ENCODE measurements at places on chromosomes 1 and 21. TPM values are rescaled to one million over a fixed set of nuclear protein-coding genes. Genes with fewer than 3 reads are reported as not detected.

GRCh38 chr21:16644685-16645084 is 868.2 kb upstream of the CXADR start:
- no peak for DNase-seq
- no peaks in the 10 kb centered on the region for H3K36me3 ChIP-seq
- H3K27ac ChIP-seq: no peak overlapping the region

DNA sequence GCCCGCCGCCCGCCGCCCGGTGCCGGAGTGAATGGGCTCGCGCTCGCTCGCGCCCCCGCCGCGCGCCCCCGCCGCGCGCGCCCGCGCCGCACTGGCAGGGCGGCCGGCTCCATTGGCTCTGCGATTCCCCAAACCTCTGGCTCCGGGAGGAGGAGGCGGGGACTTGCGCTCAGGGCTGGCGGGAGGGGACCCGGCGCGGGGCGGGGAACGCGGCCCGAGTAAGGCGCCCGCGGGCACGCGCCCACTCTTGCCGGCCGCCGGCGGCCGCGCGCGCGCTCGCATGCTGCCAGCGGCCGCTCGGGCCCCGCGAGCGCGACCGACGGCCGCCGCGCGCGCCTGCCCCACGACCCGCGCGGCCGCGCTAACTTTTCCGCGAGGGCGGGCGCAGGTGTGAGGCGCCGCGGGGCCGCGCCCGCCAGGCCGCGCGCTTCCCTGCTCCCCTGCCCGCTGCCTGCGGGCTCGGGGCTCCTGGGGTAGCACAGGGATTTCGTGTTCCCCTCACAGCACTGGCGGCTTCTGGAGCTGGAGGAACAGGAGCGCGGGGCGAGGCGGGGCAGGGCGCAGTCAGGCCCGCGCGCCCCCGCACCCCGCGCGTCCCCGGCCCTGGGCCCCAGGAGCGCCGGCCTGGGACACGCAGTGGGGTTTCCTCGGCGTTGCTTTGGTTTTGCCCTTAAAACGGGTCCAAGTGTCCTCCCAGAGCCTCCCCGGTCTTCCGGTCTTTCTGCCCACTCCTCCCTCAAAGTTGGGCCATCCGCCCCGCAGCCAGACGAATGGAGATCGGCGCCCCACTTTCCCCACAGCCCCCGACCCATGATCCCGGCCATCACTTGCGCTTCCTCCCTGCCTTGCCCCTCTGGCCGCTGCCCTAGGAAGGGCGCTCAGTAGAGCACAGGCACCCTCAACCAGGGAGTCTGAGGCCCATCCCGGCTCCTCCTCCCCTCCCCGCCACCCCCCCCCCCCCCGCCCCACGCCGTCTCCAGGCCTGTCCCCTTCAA is 101.5 kb downstream of the CASZ1 start:
- H3K4me1 ChIP-seq: no peaks in the 10 kb centered on the region
- DNase-seq: peak; percentile 85
- peak overlapping the region; percentile 92 for H3K27ac ChIP-seq
- H3K36me3 ChIP-seq: no peaks in the 10 kb centered on the region
- H3K27me3 ChIP-seq: no peaks in the 10 kb centered on the region

DNA sequence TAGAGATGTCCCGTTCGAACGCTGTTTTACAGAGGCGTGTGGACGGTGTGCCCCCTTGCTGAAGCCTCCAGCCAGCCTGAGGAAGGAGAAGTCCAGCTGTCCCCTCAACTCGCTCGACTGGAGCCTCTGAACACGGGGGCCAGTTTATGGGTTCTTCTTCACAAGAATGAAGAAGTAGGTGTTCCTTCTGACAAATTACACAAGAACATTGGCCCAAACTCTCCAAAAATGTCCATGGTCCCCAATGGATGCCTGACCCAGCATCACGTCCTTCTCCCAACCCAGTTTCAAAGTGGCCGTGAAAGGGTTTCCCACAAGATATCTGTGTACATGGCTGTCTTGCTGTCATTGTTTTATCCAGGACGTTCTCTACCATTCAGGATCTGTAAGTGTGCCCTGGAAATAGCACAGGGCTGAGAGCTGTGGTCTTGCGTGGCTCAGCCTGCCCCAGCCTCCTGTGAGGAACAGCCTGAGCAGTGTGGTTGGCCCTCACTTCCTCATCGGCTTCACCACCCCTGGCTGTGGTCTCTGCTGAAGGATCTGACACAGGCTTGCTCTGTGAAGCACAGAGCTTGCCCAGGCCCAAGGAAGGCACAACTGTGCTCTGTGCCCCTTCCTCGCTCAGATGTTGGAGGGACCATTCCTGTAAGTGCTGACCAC is 1.0 kb upstream of the S100B start:
- H3K27me3 ChIP-seq: no peaks in the 10 kb centered on the region
- no peak overlapping the region for H3K27ac ChIP-seq
- H3K36me3 ChIP-seq: no peaks in the 10 kb centered on the region
- no peak for DNase-seq
- no peak overlapping the region for H3K4me3 ChIP-seq

DNA sequence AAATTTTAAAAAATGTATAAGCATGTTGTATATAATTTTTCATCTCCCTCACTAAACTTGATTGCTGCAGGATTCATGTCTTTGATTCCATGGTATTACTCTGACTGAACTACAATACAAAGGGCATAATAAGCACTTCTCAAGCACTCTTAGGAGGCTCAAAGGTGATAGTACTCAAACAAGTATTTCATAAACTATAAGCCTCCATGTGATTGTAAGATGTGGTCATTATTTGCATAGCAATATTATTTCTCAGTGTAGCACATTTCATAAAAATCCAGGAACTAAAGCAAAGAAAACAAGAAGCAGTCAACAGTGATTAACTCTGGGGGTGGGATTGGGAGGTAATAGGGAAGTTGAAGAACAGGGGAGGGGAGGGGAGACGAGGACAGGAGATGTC is 106.2 kb upstream of the DPT start:
- H3K4me3 ChIP-seq: no peak overlapping the region
- no peaks in the 10 kb centered on the region for H3K4me1 ChIP-seq
- no peak for DNase-seq
- no peak overlapping the region for H3K27ac ChIP-seq

GRCh38 chr1:159927849-159928431 is 2.6 kb upstream of the TAGLN2 start:
- no peaks in the 10 kb centered on the region for H3K27me3 ChIP-seq
- no peak for DNase-seq
- H3K27ac ChIP-seq: no peak overlapping the region
- no peaks in the 10 kb centered on the region for H3K36me3 ChIP-seq
- H3K4me3 ChIP-seq: no peak overlapping the region
- H3K4me1 ChIP-seq: no peaks in the 10 kb centered on the region

DNA sequence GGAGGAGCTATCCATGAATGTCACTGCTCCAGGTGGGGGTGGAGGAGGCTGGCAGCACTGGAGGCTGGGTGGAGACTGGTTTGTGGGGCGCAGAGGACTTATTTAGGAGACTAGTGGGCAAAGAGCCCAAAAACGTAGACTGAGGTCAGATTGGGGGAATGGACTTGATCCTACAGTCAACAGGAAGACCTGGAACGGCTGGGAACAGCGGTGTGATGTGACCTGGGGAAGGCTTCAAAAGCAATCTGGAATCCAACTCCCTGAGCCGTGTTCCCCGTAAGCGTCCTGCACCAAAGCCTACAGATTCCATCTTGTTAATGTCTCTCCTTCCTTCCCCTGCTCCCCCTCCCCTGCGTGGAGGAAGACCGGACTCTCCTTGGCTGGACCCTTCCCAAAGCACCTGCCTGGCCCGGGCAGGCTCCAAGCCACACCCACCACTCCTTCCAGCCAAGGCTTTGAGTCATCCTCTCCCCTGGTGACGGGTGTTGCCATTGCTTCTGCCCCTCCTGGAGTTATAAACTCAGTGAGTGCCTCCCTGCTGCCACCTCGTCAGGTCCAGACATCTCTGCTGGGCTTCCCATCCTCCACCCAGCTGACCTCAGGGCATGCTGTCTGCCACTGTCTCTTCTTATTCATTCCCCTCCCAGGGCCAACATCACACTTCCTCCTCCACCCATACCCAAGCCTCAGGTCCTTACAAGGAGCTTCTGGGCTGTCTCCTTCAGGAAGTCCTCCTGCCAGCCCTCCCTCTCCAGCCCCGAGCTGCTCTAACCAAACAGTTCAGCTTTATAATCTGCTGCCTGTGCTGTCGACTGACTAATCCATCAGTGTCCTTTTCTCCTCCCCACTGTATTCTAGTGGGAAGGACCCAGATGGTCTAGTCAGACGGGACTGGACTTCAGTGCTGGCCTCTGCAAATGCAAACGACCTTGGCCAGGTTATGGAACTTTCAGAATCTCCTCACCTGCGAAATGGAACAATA is 1.6 kb upstream of the CLSTN1 start:
- H3K4me1 ChIP-seq: peaks cover 40% of the 10 kb centered on the region
- no peaks in the 10 kb centered on the region for H3K27me3 ChIP-seq
- peak overlapping the region; percentile 97 for H3K27ac ChIP-seq
- peak; percentile 73 for DNase-seq

DNA sequence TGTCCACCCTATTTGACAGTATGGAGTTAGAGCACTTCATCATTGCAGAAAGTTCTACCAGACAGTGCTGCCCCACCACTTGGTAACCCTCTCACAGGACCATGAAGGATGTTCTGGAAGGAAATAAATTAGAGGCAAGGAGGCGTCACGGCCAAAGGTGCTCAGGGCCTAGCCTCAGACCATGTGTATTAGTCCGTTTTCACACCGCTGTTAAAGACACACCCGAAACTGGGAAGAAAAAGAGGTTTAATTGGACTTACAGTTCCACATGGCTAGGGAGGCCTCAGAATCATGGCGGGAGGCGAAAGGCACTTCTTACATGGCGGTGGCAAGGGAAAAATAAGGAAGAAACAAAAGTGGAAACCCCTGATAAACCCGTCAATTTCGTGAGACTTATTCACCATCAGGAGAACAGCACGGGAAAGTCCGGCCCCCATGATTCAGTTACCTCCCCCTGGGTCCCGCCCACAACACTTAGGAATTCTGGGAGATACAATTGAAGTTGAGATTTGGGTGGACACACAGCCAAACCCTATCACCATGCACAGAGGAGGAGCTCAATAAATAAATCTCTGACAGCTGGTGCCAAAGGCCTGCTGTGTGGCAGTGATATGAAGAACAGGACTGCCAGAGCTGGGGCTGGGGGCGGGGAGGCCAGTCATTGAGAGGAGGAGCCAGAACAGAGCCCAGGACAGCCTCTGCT is 75.8 kb downstream of the FHAD1 start:
- H3K4me1 ChIP-seq: peaks cover 4% of the 10 kb centered on the region
- no peaks in the 10 kb centered on the region for H3K27me3 ChIP-seq
- no peak for DNase-seq

DNA sequence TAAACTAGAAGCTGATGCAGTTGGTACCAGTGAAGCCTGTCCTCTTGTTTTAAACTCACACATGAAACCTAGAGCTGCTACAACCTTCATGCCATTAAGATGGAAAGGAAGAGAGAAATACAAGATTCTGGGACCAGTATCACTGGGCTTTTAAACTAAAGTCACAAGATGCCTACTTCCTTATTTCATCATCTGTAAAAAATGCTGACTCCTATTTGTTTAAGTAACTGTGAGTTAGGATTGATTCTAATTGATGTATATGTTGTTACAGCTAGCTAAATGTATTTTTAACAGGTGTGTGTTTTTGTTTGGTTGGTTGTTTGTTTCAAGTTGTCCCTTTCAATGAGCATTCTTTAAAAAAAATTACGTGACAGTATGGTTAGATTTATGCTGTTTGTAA is 833.3 kb upstream of the PRMT6 start:
- H3K27ac ChIP-seq: no peak overlapping the region
- no peak overlapping the region for H3K4me3 ChIP-seq
- H3K4me1 ChIP-seq: no peaks in the 10 kb centered on the region
- H3K27me3 ChIP-seq: no peaks in the 10 kb centered on the region
- no peaks in the 10 kb centered on the region for H3K36me3 ChIP-seq

- no peak for DNase-seq
- no peaks in the 10 kb centered on the region for H3K36me3 ChIP-seq
- no peak overlapping the region for H3K27ac ChIP-seq
Observed at GRCh38 chr1:26181586-26182382, 4.5 kb downstream of the CNKSR1 start.

- H3K27me3 ChIP-seq: no peaks in the 10 kb centered on the region
- H3K27ac ChIP-seq: peak overlapping the region; percentile 13
- H3K4me3 ChIP-seq: no peak overlapping the region
- no peaks in the 10 kb centered on the region for H3K36me3 ChIP-seq
- peaks cover 20% of the 10 kb centered on the region for H3K4me1 ChIP-seq
Observed at GRCh38 chr21:16578912-16579311, 849.1 kb downstream of the USP25 start.

DNA sequence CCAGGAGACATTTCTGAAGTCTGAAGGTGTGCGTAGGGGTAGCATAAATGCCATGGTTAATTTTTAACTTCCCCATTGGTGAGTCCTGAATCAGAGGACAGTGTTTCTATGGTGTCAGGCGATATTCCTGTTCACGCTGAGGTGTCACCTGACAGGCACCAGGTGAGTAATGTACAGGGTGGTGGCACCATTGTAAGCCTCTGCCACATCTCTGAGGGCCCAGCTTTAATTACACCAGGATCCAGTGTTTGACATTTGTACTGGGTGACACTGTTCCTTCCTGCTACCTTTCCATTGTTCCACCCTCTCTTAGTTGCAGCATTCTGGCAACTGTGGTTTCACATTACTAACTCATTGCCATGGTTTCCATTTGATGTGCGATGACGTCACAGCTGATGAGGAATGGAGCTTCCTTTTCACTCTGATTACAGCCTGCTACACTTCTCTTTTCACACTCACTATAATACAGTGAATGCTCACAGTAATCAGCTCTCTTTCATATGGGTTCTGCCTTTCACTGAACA is 40.6 kb upstream of the MARK1 start:
- H3K4me3 ChIP-seq: no peak overlapping the region
- H3K27me3 ChIP-seq: no peaks in the 10 kb centered on the region
- H3K27ac ChIP-seq: no peak overlapping the region

NGF gene
- 5.1 TPM for total RNA-seq

SERPINC1 gene
- not detected for total RNA-seq

DCST2 gene
- not detected for total RNA-seq

Data from right atrium auricular region (tissue), 2 donors.